ENCODE measurements at places on chromosomes 6 and 20. TPM values are rescaled to one million over a fixed set of nuclear protein-coding genes. Genes with fewer than 3 reads are reported as not detected.

Gene AVP
- total RNA-seq = 1.3 TPM

Gene C6orf118
- total RNA-seq = 16.1 TPM

Gene SLC25A27
- 81.8 TPM for total RNA-seq

DNA sequence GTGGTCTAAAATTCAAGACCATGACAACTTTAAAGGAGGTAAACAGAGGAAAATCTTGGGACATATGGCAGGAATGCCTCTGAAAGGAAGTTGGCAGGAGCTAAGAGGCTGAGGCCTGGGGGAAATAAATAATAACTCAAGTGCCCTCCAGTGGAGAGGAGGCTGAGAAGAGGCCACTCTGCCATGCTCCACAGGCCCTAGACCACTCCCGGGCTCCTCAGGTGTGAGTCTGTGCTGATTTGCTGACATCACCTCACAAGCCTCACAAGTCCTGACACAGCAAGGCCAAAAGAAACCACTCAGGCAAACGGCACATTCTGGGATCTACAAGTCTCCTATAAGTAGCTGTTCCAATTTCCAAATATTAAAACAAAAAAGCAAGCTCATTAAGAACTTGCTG is 91.0 kb upstream of the RIPOR2 start:
- DNase-seq = no peak
- no peak overlapping the region for H3K4me3 ChIP-seq
- no peaks in the 10 kb centered on the region for H3K4me1 ChIP-seq
- no peaks in the 10 kb centered on the region for H3K36me3 ChIP-seq

- H3K27me3 ChIP-seq = no peaks in the 10 kb centered on the region
- no peaks in the 10 kb centered on the region for H3K36me3 ChIP-seq
- DNase-seq = no peak
- no peaks in the 10 kb centered on the region for H3K4me1 ChIP-seq
- H3K4me3 ChIP-seq = no peak overlapping the region
These were observed 55.6 kb upstream of the BEND6 start for GRCh38 chr6:56899311-56899710.

DNA sequence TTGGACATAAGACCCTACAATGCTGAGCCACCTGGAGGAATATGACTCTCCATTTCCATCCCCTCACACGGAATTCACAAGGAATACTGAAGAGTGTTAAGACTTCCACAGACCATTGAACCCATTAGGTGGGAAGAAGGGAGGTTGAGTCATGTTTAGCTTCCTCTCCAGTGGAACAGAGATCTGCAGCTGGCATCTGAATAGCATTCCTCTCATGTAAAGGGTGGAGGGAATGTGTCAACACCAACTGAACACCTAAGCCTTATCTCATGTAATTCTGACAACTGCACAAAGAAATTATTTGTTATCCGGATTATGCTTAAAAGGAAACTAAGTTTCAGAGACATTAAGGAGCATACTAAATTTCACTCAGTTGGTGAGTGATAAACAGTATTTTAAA is 705.9 kb downstream of the MAFB start:
- H3K27ac ChIP-seq = no peak overlapping the region
- no peaks in the 10 kb centered on the region for H3K27me3 ChIP-seq
- no peaks in the 10 kb centered on the region for H3K36me3 ChIP-seq
- no peak for DNase-seq

- H3K36me3 ChIP-seq = no peaks in the 10 kb centered on the region
- H3K4me3 ChIP-seq = no peak overlapping the region
- no peaks in the 10 kb centered on the region for H3K4me1 ChIP-seq
- DNase-seq = peak; percentile 23
- no peak overlapping the region for H3K27ac ChIP-seq
These were observed 256.5 kb downstream of the TRDN start for GRCh38 chr6:123380257-123380656.

- no peak overlapping the region for H3K27ac ChIP-seq
- no peak overlapping the region for H3K4me3 ChIP-seq
- no peaks in the 10 kb centered on the region for H3K4me1 ChIP-seq
- DNase-seq = no peak
- H3K36me3 ChIP-seq = no peaks in the 10 kb centered on the region
These were observed 132.6 kb upstream of the CST7 start for GRCh38 chr20:24816431-24816830.
